Hematopoietic multipotent progenitor cell (in vitro differentiated cells): ENCODE measurements at places on chromosomes 1 and 21.

GRCh38 chr1:91007092-91007491 is 14.7 kb downstream of the ZNF644 start:
- DNase-seq = no peak

GRCh38 chr1:28811766-28812668 is at the start of gene OPRD1:
OPRD1 (plus strand) TSS chr1:28812170; CDS start chr1:28812384, 214 bp downstream.
- no peak for DNase-seq

DNA sequence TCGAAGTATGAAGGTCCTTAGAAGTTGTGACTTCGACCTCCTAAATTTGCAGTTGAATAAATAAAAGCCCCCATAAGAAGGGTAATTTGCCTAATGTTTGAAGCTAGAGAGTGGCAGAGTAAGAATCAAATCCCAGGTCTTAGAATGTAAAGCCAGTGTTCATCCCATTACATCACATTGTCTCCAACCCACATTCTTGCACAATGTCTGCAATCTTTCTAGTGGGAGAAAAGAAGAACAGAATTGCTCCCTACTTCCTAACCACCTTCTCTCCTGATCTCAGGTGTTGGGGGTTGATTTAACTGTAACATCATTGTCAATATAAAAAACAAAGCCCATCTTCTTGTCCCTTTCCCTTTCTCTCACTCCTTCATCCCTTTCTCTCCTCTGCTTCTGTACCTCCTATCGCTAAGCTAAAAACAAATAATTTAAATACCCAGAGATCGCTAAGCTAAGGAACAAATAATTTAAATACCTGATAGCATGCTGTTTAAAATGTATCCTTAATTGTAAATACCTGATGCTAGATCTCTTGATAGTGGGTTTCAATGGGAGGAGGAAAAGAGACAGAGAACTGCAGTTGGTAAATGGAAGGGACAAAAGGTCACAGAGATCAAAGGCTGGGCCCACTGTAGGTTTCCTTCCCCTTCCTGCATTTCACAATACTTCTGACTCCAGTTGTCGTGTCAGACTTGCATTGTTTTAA is 32.1 kb upstream of the CCDC190 start:
- DNase-seq = no peak

GRCh38 chr1:7985851-7986612 is 24.5 kb downstream of the PARK7 start:
- DNase-seq = no peak

DNA sequence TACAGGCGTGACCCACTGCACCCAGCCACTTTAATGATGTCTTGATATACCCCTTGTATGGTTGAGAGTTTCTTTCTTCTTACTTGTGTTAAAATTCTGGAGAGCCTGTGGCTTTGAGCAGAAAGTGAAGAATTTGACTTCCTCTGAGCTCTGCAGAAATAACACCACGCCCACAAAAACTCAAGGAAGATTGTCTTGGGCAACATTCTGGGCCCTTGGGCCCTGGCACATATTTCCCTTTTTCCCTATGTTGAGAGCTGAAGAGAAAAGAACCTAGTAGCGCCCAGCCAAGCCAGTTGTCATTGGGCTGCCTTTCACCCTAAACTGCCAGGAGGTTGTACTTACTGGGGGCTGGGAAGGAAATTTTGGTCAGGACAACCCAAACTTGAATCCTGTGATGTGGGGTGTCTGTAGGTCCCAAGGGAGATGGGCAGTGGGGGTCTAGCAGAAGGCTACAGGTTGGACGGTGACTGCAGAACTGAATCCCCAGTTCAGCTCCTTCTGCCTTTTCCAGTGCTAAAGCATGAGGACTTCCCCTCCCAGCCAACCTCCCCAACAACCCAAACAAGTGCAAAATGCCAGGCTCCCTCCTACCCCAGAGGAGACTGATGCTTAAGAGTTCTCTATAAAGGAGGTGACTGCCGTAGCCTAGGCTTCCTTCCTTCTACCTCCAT is 11.7 kb upstream of the SNAPIN start:
- DNase-seq = no peak

DNA sequence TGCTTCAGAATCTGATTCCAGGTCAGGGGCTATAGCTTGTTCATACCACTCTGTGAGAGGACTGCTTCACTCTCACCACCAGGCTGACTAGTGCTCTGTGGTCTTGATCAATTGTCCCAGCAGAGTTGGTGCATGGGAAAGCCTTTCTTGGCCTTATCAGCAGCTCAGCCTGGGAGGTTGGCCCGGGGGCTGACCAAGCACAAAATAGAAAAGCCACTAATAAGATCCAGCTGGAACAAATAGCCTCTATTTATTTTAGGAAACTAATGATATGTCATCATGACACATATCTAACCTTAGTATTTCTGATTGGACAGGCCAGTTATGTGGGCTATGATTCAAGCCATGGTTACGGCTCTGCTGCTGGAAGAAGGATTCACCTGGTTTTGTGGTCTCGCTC is 134.2 kb downstream of the GDAP2 start:
- no peak for DNase-seq

GRCh38 chr1:186443638-186444037 is 17.3 kb downstream of the PDC start:
- DNase-seq = no peak

DNA sequence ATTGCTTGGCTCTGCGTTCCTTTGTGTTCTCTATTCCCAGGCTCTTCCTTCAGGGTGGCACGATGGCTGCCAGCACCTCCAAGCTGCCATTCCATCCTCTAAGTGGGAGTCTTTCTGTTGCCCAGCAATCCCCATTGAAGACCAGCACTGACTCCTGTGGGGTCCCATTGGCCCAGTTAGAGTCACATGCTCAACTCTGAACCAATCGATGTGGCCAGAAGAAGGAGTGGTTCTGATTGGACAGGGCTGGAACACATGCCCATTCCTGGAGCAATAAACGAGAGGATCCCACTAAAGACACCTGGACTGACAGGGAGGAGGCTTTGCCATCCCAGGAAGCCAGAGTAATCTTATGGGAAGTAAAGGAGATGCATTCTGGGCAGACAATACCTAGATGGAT is 97.2 kb upstream of the IGSF21 start:
- no peak for DNase-seq

DNA sequence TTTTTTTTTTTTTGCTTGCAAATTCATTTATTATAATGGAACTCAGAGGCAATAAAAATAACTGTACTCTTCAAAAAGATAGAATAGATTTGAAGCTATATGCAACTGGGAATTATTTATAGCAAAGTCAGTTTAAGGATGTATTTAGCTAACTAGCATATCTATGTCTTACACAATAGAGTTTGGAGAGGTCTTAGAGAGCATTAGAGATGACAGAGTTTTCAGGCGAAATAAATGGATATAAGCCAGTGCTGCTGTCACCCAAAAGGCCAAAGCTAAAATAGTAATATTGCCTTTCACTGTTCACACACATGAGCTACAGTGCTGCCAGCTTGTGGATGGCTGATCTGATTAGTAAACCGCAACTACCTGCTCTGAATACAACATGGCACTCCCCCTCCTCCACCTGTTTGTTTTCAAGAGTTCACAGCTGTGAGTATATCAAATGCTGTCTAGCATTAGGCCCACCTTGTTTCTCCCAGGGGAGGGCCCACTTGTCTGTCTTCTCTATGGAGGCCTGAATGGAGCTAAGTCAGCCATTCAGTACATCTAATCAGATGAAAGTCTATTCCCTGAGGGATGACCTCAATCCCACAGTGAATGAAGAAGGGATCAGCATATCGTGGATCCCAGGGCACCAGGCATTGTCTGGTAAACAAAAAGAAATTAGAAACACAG is 25.2 kb upstream of the SSX2IP start:
- no peak for DNase-seq

DNA sequence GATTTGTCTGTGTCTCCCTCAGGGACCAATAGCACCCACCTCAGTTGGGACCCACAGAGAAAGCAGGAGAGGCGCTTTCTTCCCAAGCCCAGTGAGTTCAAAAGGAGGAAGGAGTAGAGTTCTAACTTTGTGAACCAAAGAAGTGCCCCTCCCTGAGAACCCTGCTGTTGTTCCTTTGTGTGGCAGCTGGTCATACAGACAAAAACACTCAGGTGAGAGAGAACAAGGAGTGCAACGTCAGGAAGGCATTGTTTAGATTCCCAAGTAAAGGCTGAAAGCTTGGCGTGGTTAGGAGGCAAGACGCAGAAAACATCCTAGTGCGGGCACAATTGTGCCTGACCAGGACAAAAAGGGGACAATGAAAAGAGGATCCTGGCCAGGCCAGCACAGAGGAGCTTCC is 654.6 kb downstream of the KIF26B start:
- no peak for DNase-seq

DNA sequence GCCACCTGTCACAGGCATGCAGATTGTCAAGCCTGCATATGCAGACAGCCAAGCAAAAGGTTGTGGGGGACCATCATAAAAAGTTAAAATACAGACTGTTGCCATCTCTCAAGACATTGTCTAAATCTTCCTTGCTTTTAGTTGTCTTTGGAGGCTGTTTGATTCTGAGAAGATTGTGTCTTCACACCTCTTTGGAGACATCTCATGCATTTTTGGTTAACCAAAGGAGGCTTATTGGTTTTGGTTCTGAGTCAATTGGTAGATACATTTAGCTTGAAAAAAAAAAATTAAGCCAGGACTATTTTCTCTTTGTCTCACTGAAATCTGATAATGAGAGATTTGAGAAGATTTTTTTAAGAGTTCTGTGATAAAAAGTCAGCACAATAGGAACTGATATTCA is 217.6 kb downstream of the LYPLAL1 start:
- no peak for DNase-seq

DNA sequence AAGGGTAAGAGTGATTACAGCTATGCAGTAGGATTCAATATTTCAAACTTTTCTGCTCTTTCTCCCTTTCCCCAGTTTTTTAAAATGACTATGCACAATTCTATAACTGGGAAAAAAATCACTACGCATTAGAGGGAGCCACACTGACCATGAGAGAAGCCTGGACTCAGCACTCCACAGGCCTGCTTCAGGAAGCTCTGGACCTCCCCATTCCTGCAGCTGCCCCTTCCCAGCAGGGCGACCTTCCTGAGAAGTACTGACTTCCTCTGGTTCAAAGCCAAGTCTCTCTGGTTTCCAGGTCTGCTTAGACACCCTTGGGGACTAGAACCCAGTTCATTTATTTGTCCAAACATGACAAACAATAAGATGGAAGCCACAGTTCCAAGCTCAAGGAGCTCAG is 42.0 kb upstream of the CLSTN1 start:
- no peak for DNase-seq

GRCh38 chr1:104932949-104933679 is 1183.4 kb downstream of the AMY1C start:
- DNase-seq = no peak

GRCh38 chr1:115744646-115745275 is 23.8 kb downstream of the CASQ2 start:
- no peak for DNase-seq

DNA sequence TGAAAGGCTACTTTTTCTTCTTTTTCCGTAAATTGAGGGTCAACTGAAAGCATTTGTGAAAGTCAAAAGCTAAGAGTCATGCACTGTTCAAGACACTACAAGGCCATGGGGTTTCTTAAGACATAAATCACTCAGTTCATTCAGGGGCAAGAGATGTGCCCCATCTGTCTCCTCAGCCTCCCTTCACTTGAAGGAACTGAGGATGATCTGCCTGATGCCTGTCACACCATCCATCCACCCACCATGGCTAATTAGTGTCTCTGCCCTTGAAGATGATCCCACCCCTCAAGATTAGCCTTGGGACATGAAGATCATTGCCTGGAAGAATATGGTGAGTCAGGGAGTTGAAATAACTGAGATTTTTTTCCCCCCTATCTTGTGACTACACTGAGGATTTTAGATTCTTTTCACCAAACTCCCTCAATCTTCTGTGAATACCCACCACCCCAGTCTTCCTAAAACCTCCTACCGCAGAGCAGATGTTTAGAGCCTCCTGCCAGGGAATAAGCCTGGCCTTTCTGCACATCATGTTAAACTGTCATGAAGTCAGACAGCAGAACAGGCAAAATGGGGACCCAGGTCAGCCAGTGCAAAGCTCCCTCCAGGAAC is 88.6 kb upstream of the LMO4 start:
- no peak for DNase-seq
